ENCODE measurements at places on chromosomes 4 and X.

GRCh38 chr4:152613841-152614721 lies 65.7 kb downstream of the TMEM154 start:
- DNase-seq = no peak

DNA sequence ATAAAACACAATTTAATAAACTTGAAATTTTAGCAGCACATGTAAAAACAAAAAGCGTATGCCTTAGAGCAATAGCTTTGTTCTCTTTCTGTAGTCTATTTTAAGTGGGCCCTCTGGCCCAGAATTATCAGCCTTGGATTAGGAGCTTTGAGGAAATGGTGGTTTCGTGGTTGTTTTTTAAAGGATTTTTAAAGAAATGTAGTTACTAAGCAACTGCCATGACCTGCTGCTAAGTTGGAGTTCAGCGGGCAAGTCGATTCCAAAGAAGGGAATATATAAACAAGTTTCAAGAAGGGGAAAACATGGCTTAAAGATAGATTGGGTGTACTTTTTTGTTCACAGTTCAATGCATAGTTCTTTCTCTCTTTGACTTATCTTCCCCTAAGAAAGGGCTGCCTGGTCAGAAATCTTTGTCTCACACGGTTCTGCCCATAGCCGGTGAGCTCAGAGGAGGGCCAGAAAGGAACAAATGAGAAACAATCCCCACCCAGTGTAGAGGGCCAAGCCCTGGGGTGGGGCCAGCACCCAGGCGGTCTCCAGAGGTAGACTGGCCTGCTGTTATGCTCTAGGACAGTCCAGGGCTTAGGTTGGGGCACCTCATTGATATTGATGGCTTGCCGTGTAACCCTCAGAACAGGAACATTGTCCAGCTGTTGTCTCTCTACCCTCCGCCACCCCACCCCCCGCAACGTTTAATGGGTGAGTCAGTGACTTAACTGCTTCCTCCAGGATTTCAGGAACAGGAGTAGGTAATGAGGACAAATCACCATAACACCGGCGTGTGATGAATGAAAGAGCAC lies 32.5 kb downstream of the DLG3 start:
- peak; percentile 75 for DNase-seq

GRCh38 chr4:150561143-150561737 lies 20.7 kb upstream of the MAB21L2 start:
- no peak for DNase-seq

DNA sequence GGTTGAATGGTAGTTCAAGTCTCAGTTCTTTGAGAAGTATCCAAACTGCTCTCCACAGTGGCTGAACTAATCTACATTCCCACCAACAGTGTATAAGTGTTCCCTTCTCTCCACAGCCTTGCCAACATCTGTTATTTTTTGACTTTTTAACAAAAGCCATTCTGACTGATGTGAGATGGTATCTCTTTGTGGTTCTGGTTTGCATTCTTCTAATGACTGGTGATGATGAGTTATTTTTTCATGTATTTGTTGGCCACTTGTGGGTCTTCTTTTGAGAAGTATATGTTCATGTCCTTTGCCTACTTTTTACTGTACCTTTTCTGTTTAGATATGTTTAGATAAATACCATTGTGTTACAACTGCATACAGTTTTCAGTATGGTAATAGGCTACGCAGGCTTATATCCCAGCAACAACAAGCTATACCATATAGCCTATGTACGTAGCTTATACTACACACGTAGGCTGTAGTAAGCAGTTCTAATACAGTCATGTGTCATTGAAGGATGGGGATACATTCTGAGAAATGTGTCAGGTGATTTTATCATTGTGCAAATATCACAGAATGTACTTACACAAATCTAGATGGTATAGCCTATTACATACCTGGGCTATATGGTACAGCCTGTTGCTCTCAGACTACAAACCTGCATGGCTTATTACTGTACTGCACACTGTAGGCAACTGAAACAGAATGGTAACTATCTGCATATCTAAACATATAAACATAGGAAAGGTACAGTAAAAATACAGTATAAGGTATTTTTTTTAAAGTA lies 28.1 kb downstream of the KLHL8 start:
- DNase-seq = peak; percentile 55

DNA sequence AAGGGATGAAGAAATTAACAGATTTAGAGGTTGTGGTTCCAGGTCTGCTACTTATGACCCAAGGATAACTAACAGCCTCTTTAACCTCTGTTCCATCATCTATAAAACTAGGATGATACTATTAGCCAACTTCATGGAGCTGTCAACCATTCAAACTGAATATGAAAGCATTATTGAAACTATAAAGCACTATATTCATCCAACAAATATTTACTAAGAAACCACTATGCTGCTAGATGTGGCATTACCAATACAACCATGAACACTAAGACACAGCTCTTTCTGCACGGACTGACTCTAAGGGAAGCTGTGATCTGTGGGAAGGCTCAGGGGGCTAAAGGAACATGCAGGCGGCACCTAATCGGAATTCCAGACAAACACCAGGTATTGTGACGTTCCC lies 66.0 kb downstream of the APBB2 start:
- DNase-seq = no peak

- no peak for DNase-seq
Measured at GRCh38 chrX:22650691-22651090, 349.1 kb upstream of the DDX53 start.

GRCh38 chr4:17252131-17252530 lies 259.8 kb downstream of the QDPR start:
- no peak for DNase-seq

GRCh38 chr4:142556570-142557238 lies 289.4 kb downstream of the INPP4B start:
- no peak for DNase-seq

DNA sequence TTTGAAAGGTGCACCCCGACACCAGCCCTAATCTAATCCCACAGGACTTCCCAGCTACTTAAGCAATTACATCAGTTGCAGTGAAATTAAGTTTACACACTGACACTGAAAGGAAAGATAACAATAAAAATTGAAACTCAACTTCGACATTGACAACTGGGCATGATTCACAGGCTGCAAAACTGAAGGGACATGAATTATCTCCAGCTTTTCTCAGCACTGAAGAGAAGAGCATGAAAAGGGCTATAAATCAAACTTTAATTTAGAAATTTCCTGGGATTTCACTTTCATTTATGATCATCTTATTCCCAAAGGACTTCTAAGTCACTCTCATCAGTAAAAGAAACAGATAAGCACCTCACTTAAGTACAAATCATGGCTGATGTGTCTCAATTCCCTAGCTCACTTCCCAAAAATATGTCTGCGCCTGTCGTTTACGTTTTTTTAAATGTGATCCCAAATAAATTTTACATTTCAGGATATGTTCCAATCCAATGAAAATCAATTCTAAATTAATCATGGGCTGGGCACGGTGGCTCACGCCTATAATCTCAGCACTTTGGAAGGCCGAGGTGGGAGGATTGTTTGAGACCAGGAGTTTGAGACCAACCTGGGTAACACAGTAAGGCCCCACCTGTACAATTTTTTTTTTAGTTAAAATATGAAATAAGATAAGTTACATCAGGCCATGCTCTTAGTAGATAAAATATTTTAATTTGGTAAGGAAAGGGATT lies 134.4 kb upstream of the TBL1X start:
- no peak for DNase-seq

- DNase-seq = peak; percentile 87
Measured at GRCh38 chrX:12610079-12610478, 181.1 kb upstream of the PRPS2 start.

GRCh38 chrX:85052636-85053343 lies 49.1 kb downstream of the APOOL start:
- DNase-seq = peak; percentile 85

- no peak for DNase-seq
Measured at GRCh38 chr4:94911106-94911505, 153.4 kb downstream of the BMPR1B start.

GRCh38 chr4:2954358-2955185 lies 8.6 kb downstream of the NOP14 start:
- no peak for DNase-seq

DNA sequence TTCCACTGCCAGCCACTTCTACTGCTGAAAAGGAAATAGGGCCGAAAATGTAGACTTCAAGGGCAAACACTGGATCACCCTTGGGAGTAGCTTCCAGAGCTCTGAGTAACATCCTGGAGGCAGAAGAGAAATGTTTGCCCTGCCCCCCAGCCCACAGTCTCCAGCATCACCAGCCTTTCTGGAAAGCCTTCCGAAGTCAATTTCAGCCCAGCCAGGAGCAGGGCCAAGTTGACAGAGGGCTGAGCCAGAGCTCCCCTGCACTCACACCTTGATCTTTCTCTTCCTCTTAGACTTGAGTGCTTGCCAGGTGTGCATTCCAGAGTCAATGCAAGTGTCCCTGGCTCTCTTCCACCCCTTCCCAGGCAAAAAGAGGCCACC lies 35.2 kb downstream of the SLC25A5 start:
- peak; percentile 89 for DNase-seq

- DNase-seq = no peak
Measured at GRCh38 chr4:66602622-66603021, 932.3 kb upstream of the EPHA5 start.

GRCh38 chr4:7960790-7961655 lies 21.4 kb upstream of the AFAP1 start:
- peak; percentile 99 for DNase-seq

- peak; percentile 39 for DNase-seq
Measured at GRCh38 chr4:179307297-179308136, 1865.3 kb upstream of the AGA start.

DNA sequence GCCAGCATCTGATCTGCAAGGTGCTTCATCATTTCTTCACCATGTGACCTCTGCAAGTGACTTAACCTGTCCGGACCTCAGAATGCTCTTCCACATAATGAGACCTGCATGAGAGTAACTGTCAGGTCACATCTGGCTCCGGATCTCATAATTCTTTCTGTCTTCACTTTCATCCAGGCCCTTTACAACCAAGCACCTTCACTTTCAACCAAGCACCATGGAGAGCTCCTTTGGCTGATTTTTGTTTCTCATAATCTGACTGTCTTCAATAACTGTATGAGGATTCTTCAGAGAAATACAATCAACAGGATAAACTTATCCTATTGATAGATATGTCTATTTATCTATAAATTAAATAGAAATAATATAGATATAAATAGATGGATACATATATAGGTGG lies 148.1 kb downstream of the VCX3A start:
- no peak for DNase-seq

DNA sequence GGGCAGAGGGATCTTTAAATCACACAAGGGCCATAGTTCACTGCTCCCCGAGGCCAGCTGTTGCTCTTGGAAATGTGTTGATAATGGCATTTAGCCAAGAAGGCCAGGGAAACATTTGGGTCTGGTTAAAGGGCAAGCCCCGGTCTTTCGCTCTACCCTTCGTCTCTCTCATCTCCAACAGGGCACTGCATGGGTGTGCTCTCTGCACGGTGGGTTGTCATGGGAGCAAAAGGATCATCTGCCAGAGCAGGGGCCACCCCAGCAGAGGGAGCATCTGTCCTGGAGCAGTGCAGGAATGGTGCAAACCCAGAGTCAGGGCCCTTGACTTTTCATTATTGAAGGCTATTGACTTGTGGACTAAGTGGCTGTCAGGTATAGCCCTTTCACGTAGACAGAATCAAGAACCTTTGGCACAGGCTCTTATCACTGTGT lies 22.7 kb upstream of the PGRMC2 start:
- DNase-seq = no peak

DNA sequence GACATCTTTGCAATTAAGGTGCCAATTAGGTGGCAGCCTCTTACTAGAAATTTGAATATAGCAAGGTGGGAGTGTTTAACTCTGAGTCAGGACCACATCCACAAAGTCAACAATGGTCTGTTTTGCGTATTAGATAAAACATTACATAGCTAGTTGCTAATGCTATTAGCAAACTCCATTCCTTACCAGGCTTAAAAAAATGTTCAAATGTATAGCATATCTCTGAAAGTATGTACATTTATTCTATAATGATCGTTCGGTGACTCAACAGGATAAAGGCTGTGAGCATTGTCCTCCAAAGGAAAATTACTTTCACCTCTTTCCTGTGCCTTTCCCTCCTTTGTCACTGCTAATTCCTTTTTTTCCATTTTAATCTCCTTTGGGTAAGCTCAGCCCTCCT lies 74.5 kb downstream of the SYTL5 start:
- DNase-seq = peak; percentile 22

- DNase-seq = no peak
Measured at GRCh38 chr4:3043282-3044020, 30.9 kb downstream of the HTT-AS start.

- peak; percentile 18 for DNase-seq
Measured at GRCh38 chr4:185764876-185765275, 47.1 kb downstream of the SORBS2 start.

- DNase-seq = peak; percentile 90
Measured at GRCh38 chr4:25813448-25814106, 49.2 kb downstream of the SEL1L3 start.

GRCh38 chr4:83323136-83323535 lies 11.5 kb downstream of the HPSE start:
- no peak for DNase-seq

Measured in fibroblast of lung (primary cell).